ENCODE measurements at places on chromosomes 11 and 22.

GRCh38 chr11:100618914-100619313 is 68.2 kb upstream of the ARHGAP42 start:
- DNase-seq, result no peak

DNA sequence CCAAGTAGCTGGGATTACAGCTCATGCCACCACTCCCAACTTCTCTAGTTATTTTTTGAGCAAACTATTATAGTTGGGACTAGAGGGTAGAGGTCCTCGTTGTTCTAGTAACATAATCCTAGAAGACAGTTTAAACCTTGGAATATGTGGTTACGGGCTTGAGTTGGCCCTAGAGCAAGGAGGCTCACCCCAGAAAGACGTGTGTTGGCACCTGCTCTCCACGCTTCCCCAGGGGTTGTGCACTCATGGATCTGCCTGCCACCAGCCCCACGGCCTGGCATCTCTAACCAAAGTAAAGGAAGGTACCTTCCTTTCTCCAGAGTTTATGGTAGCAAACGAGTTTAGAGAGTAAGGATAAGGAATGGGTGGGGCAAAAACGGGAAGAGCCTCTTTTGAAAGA is 79.0 kb downstream of the SCN3B start:
- DNase-seq, result no peak

DNA sequence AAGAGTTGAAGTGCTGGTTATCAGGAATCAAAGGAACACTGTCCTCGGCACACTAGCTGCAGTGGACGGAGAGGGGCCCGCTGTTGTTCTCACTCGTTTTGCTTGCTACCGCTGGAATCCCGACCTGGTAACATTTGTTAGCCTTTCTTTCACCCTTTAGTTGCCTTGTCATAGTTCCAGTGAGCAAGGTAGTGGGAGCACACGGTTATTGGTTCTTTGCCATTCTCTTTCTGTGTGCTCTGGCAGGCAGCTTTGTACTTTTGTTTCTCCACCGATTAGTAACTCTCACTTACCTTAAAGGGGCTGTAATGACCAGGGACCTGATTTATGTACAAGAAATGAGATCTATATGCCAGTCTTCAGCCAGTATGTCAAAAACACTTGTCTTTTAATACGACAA is 1.8 kb downstream of the DEPDC7 start:
- DNase-seq, result no peak

GRCh38 chr11:64264371-64264852 is 13.1 kb downstream of the PLCB3 start:
- no peak for DNase-seq

GRCh38 chr22:44793106-44793505 is 40.7 kb downstream of the ARHGAP8 start:
- no peak for DNase-seq

GRCh38 chr22:45544588-45545170 is 42.0 kb downstream of the FBLN1 start:
- no peak for DNase-seq

DNA sequence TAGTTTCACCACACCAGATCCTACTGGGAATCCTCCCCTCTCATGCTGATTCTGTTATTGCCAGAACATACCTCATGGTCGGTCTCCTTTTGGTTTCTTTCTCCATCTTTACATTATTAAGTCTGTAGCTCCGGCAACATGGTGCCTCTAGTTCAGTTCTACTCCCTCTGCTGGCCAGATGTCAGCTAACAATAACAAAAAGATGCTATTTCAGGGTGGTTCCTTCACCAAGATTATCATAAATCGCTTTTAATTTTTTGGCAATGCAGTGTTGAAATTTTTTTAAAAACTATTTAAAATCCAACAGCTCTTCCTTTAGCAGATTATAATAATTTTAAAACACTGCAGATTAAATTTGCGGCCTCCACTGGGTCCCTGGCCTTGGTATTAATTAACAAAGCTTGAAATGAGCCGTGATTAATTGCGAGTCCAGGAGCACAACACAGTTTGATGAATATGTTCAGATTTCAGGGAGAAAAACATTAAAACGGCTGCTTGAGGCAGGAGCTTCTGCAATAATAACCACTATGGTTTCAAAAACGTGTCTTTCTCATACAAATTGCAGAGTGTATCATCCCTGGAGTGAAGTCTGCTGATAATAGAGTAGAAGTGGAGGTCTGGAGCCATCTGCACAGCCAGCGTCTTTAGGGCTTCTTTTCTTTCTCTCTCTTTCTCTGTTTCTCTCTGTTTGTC is 492.9 kb upstream of the KIRREL3 start:
- DNase-seq, result peak; percentile 8

GRCh38 chr11:34624069-34624468 is 3.2 kb downstream of the EHF start:
- DNase-seq, result no peak

GRCh38 chr22:38846412-38846811 is 2.6 kb upstream of the NPTXR start:
- DNase-seq, result no peak

DNA sequence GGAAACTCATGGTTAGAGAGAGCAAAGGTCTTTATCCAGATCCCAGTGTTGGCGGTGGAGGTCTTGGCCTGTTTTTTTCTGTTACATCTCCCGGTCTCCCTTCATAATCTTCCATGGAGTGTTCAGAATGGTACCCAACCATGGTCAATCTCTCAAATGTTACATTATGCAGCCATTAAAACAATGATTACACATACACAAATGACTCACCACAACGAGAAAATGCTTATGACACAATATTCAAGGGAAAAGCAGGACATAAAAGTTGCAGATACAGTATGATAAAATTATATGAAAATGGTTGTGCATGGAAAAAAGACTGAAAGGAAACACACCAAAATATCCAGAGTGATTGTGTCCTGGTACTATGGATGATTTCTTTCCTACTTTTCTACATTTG is 17.8 kb upstream of the CSNK1E start:
- DNase-seq, result no peak

- no peak for DNase-seq
Measured at GRCh38 chr11:28195449-28195848, 87.3 kb downstream of the METTL15 start.

DNA sequence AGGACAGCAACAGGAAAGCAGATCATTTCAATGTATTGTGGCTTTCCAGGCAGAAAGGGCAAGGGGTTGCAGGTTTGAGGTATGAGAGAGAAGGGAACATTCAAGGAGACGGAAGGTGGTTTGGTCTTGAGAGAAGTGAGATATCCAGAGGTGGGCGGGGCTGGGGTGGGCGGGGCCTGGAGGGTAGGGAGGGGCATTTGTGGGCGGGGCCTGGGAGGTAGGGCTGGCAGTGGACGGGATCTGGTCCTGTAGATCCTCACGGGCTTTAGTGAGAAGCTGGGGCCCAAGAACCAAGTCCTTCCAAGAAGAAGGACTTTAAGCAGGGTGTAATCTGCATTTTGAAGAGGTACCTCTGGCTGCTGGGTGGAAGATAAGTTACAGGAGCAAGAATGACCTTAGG is 199.2 kb downstream of the MN1 start:
- no peak for DNase-seq

- DNase-seq, result no peak
Measured at GRCh38 chr11:9219572-9219971, 45.6 kb downstream of the DENND5A start.

DNA sequence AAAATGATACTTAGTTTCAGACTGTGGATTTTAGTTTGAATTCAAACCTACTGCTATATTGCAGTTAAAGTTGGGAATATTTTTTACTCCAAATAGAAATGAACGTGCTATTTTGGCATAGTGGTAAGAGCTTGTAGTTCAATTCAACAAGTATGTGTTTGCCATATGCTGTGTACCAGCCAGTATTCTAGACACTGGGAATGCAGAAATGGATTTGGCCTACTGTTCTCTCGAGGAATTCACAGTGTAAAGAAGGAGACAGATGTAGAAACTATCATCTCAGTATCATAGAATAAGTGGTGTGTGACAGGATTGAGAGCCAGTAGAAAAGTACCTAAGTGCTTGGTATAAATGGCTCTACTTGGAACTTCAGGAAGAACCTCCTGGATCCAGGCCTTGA is 80.4 kb downstream of the ATXN10 start:
- no peak for DNase-seq

GRCh38 chr11:126113012-126113411 is 50.3 kb upstream of the CDON start:
- DNase-seq, result no peak

DNA sequence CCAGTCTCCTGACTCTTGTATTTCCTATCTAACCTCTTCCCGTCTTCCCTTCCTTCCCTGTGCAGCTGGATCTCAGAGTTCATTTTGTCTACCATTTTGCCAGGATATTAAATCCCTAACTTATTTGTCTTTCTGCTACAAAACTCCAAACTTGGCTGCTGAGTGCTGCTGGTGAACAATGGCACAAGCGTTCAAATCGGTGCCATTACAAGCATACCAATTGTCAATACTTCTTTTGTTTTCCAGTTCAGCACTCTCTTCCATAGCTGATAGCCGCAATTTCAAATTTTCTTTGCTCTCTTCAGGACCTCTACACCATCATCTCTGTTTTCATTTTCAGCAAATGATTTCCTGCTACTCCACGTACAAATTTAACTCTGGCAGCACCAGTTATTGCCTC is 13.4 kb downstream of the IL18 start:
- DNase-seq, result no peak

DNA sequence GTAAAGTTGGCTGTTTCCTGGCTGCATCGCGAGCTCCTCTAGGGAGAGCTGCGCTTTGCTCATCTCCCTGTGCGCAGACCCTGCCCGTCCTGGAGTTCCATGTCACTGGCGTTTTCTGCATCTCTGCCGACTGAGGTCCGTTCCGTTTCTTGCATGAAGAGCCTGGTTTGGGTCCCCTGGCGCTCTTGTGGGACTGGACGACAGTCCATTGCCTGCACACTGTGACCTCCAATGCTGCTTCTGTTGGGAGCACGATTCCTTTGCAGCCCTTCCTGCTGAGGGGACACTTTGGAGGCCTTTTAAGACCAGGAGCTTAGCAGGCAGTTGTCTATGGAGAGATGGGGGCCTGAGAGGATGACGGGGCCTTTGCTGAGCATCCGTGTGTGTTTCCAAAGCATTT is 90.3 kb downstream of the TBC1D22A start:
- no peak for DNase-seq

DNA sequence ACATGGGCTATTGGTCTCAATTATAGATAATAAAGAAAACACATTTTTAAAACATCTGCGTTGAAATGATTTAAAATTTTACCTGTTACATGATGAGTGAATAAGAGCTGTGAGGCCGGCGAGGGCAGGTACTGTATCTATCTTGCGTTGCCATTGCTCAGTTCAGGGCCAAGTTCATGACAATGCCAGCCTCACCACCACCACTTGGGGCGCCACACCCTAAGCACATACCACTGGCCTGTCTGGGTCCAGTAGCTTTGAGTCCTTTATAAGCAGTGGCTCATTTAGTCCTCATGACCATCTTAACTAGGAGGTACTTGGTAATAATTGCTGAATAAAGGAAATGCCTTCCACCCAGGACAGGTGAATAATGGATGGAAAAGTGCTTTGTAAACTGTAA is 14.5 kb upstream of the MB start:
- DNase-seq, result no peak

DNA sequence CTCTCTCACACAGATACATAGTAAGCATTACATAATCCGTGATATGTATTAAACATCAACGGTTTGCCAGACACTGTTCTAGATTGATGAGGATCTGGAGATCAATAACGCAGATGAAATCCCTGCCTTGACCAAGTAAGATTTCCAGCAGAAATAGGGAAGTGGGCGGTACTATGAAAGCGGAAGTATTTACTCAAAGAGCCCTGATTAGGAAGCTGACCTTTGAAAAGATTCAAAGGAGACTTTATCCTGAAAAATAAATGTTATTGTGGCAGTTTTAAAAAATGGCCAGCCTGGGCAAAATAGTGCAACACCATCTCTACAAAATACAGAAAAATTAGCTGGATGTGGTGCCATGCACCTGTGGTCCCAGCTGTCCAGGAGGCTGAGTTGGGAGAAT is 26.8 kb downstream of the GAB2 start:
- no peak for DNase-seq

DNA sequence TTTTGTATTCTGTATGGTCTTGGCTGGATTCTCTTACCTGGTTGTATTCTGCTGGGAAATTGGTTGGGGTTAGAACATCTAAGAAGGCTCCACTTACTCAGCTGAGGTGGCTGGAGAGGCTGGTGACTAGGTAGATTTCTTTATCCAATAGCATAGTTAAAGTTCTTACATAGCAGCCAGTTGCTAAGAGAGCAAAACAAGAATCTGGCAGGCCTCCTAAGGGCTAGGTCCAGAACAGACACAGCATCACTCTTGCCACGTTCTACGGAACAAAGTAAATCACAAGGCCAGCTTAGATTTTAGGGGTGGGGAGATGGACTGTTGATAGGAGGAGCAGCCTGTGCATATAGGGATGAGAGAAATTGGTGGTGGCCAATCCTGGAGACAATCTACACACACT is 141.3 kb upstream of the CCDC90B start:
- DNase-seq, result no peak

GRCh38 chr22:30423959-30424533 is 1.5 kb upstream of the MTFP1 start:
- peak; percentile 98 for DNase-seq

- DNase-seq, result no peak
Measured at GRCh38 chr11:8775332-8775731, 92.7 kb downstream of the RPL27A start.

DNA sequence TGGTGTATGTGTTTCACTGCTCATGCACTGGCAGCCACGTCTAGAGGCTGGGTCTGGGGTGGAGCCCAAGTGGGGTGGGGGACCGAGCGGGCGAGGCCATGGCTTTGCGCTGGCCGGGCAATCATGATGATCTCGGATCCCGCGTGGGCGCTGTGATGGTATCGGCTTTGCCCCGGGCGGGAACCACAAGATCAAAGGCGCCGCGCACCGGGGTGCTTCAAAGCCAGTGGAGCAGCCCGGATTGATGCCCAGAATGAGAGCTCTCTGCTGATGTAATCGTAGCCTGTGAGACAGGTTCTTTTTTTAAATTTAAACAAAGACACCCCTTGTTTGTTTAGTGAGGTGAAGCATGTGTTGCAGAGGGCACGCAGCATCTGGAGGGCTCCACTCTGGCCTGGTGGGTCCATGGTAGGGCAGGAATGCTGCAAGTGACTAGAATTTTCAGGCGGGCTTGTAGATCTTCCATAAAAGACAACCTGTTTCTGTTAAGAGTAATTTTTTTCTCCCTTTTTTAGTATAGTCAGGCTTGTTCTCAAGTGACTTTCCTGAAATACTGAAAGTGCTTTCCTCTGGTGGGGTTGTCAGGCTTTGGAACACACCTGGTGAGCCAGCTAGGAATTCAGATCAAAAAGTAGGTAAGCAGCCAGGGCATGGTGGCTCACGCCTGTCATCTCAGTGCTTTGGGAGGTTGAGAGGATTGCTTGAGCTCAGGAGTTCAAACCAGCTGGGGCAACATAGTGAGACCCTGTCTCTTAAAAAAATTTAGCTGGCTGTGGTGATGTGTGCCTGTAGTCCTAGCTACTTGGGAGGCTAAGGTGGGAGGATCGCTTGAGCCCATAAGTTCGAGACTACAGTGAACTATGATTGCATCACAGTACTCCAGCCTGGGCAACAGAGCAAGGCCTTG is 40.7 kb downstream of the ZNRF3 start:
- no peak for DNase-seq

DNA sequence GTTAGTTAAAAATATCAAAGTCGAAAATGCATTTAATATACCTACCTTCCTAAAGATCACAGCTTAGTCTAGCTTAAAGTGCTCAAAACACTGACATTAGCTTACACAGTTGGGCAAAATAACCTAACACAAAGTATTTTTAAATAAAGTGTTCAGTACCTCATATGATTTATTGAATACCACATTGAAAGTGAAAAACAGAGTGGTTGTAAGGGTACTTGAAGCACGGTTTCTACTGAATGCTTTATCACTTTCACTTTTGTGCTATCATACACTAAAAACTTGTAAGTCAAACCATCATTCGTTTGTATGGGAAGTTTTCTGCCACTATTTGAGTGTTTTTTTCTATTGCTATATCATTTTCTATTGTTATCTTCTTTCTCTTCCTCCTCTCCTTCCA is 36.6 kb downstream of the ZBTB44 start:
- no peak for DNase-seq
